ENCODE measurements at places on chromosomes 3 and 15.

DNA sequence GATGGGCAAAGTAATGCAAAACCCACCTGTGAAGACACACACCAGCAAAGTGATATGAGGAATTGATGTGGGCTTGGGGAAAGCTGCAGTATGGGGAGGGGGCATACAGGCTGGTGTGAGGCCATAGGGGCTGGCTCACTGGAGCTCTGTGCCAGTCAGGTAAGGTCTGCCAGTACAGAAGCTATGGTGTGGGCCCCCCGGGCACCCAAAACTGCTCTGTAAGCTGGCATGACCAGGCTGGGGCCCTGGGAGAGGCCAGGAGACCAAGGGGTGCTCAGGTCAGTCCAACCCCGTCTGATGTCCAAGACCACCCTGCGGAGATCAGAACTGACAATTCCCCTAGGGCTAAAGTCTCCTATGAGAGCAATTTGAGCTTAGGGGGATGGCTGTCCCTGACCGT, 163.1 kb downstream of the KCNMB2 start:
- no peak for DNase-seq

DNA sequence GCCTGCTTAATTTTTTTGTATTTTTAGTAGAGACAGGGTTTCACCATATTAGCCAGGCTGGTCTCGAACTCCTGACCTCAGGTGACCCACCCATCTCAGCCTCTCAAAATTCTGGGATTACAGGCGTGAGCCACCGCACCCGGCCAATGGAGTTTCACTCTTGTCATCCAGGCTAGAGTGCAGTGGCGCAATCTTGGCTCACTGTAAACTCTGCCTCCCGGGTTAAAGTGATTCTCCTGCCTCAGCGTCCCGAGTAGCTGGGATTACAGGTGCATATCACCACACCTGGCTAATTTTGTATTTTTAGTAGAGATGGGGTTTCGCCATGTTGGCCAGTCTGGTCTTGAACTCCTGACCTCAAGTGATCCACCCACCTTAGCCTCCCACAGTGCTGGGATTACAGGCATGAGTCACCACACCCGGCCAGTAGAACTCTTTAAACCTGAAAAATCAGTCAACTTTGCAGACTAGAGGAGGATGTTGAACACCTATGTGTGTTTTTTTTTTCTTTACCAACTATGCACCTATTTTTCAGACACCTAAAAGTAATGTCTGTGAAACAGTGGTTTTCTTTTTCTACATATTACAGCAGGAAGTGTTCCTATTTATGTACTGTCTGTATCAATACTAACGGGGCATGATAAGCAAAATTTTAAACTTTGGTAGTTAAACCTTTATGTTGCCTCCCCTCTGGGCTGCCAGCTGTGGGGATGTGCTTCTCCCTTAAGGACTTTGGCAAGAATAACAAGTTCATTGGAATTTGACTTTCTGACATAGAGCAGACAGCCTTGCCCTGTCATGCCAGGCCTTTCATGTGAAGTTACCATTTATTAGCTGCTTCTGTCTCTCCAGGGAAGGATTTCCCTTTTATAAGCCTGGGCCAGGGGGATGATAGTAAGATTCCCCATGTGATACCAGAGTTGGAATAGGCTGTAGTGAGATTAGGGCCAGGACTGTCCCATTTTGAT, 8.1 kb downstream of the ARIH2 start:
- DNase-seq = no peak

GRCh38 chr15:94655249-94655880, 424.0 kb downstream of the MCTP2 start:
- no peak for DNase-seq

DNA sequence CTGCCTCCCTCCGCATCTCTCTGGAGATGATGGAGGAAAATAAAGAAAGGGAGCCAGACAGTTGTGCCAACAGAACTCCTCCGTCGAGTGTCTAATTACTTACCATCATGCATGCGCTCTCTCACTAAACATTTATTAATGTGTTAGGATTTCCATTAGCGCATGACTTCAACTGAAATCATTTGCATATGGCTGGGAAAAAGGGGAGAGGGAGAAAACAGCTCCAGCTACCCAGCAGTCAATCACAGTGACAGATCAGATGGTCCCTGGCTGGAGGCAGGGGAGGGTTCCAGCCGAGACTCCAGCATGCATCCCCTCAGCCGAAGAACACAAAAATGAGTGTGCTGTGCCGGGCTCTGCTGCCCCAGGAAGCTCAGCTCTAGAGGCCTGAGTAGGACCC, 6.8 kb upstream of the RHO start:
- DNase-seq = no peak

- no peak for DNase-seq
These were observed 31.7 kb downstream of the SPINK8 start for GRCh38 chr3:48301800-48302166.

DNA sequence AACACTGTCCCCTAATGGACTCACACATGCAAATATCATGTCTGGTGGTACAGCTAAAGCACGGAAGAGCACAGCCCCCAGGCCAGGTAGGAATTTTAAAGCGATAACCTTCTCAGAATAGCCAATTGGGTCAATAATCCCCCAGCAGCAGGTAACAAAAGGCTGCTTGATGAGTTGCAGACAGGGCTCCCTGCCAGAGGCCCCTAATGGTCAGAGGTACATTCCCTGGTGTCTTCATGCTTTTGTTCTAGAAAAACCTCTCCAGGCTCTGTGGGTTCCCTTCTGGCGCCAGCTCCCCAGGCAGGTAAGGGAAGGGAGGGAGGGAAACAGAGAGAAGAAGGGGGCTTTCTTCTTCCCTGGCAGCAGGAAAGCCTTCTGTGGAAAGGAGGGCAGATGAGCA, 43.4 kb upstream of the PRTG start:
- no peak for DNase-seq

GRCh38 chr3:58514405-58514804, 22.5 kb downstream of the KCTD6 start:
- DNase-seq = no peak

DNA sequence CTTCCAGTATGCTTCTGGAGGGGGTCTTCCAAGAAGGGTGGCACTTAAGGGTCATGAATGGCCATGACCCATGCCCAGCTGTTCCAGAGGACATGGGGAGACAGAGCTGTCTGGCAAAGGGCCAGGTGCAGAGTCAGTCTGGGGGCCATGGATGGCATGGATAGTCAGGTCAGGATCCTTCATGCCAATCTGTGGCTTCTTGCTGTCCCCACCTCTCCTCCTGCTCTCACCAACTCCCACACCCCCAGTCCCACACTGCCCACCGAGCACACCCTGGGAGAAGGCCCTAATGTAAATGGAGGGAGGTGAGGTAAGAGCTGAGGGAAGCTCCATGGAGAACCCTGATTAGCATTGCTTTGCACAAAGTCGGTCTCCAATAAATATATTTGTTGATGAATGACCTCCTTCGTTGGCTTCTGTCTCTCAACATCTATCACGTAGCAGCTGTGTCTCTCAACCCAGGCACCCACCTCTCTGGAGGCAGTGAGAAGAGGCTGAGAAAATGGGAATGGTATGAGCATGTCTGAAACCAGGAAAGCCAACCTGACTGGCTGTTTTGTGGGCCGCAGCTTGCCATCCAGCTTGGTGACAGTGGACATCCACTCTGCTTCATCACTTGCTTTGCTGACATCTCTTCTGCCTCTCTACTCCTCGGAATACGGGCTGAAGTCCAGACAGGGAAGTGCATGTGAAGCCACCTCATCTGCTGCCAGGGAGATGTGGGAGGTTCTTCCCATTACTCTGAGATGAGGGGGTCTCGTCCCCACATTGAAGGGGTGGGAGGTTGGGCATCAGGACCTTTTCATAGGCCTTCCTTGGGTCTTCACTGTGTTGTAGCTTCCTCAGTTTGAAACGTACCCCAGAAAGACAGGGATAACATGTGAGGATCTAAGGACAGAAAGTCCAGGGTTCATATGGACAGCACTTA, 37.7 kb upstream of the RAB6B start:
- DNase-seq = no peak

GRCh38 chr15:29867241-29868000, 45.2 kb upstream of the TJP1 start:
- DNase-seq = no peak
